Activated effector memory CD4-positive, alpha-beta T cell treated with anti-CD3 and anti-CD28 coated beads, Interleukin-2, amount 50 U/mL, for 16 hours (primary cell): ENCODE measurements at places on chromosomes 5 and 9.
A peak's percentile ranks its signal among the peaks of the same experiment; 100 is the strongest.

DNA sequence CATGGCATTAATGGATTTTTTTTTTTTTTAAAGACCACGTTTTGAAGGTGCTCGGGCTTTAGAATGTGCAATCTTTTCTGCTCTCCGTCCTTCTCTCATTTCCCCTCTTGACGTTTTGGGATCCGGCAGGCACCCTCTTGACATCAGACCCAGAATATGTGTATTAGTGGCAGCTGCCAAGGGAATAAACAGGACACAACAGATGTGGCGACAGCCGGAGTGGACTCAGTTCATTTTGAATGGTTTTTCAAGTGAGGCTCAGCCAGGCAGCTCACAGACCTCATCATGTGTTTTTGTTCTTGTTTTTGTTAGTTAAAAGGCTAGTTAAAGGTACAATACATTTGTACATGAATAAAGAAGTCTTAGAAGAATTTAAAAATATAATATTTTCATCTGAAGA, 365.0 kb upstream of the SEMA6A start:
- DNase-seq = no peak

DNA sequence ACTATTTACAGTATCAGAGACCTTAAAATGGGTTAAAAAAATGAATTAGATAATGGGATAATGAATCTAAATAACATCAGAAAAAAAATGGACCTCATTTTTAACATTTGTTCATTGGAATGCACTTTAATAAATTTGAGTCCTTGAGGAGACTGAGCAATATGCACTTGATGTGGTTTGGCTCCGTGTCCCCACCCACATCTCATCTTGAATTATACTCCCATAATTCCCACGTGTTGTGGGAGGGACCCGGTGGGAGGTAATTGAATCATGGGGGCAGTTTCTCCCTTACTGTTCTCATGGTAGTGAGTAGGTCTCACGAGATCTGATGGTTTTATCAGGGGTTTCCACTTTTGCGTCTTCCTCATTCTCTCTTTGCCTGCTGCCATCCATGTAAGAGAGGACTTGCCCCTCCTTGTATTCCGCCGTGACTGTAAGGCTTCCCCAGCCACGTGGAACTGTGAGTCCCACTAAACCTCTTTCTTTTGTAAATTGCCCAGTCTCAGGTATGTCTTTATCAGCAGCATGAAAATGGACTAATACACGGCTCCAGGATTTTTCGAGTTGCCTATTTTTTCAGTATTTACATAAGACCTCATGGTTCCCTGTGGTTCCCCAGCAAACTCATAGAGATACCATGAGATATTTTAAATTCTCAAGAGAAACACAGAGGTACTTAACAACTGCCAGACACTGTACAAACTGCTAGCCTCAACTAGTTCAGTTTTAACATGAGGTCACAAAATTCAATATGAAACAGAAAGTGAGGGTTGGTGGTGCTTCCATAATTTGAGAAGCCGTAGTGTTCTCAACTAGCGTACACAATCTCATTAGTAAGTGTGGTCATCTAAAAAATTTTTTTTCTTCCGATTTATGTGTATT, 128.3 kb downstream of the TLE1 start:
- no peak for DNase-seq

DNA sequence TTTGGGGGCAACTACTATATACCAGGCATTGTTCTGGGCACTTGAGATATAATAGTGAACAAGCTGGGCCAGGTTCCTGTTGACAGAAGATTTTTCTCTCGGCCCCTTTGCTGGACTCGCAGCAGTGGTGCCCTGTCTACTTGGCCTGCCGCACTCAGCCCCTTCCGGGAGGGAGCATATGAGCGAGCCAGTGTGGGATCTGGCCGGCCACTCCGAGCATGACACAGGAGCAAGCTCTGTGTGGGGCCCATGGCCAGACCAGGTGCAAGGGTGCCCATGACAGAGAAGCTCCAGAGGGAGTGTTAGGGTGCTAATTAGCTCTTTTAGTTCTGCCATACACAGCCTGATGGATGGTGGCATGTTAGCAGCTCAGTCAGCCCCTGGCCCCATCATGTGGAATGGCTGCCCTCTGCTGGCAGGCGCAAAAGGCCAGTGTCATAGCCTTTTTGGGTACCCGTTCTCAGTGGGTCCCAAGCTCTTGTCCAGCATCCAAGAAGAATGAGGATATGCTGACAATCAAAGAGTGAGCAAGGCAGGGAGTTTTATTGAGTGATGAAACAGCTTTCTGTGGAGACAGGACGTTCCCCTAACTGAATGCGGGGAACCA, 9.3 kb upstream of the KIF4B start:
- DNase-seq = peak; percentile 67

GRCh38 chr5:75567710-75568109, 43.5 kb upstream of the ANKDD1B start:
- DNase-seq = no peak

DNA sequence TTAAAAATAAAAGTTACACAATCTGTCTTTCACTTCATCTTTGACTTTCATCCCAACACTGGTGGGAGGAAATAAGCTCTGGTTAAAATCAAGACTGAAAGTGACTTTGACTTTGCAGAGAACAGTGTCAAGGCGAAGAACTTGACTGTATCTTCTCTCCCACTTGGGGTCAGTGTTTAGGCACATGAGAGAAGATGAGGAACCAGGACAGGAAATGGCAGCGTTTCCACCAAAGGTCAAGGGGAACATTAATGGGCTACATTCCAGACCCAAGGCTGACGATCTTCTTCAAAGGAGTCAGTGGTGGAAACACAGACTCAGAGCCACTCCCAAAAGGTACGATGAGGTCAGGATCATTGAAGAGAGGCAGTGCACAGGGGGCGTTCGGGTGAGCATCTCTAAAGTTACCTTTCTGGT, 409.5 kb downstream of the ARHGEF28 start:
- DNase-seq = no peak

GRCh38 chr9:72897069-72897649, 55.7 kb downstream of the ALDH1A1 start:
- DNase-seq = no peak

GRCh38 chr9:89376286-89376685, 58.0 kb downstream of the SECISBP2 start:
- DNase-seq = no peak

DNA sequence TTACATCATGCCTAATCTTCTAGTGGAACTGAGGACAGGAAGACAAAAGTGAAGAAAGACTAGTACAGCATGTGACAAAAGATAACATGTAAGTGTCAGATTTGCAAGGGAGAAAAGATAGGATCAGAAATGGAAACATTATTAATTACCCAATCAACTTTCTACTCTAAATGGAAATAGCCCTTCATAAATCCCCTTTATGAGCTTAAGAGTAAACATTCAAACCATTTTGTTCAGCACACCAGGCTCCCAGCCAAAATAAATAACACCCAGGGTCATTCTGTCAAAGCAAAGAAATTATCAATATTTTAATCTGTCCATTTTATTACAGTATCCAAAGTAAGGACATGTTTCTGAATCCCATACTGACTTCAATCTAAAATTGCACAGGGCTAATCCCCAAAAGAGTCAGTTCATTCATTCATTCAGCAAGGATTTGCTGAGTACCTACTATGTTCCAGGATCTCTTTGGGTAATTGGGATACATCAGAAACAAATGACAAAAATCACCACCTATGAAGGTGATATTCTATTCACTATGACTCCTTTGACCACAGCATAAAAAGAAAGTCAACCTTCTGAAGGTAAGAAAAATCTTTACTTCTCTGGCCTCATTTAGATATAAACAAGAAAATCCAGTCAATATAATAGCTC, 5.3 kb downstream of the PRELID2 start:
- DNase-seq = no peak

- no peak for DNase-seq
Measured at GRCh38 chr5:45189042-45189441, 380.3 kb downstream of the MRPS30 start.

- no peak for DNase-seq
Measured at GRCh38 chr5:137078171-137078665, 420.9 kb downstream of the SPOCK1 start.

- no peak for DNase-seq
Measured at GRCh38 chr5:89015409-89015808, 132.4 kb upstream of the MEF2C start.

- no peak for DNase-seq
Measured at GRCh38 chr9:95574176-95574575, 57.4 kb upstream of the PTCH1 start.

GRCh38 chr9:116175614-116176013, 22.0 kb downstream of the PAPPA start:
- DNase-seq = no peak

GRCh38 chr9:29750062-29750461, 2176.8 kb upstream of the C9orf72 start:
- no peak for DNase-seq
